ENCODE measurements at places on chromosomes 6 and 20.

- no peak for DNase-seq
Observed at GRCh38 chr6:126054258-126054702, 67.9 kb downstream of the TRMT11 start.

- DNase-seq: no peak
Observed at GRCh38 chr20:2000285-2000684, 6.4 kb upstream of the PDYN start.

- no peak for DNase-seq
Observed at GRCh38 chr20:19018881-19019280, 193.6 kb upstream of the SLC24A3 start.

- DNase-seq: no peak
Observed at GRCh38 chr6:33164176-33164575, 28.1 kb downstream of the COL11A2 start.

DNA sequence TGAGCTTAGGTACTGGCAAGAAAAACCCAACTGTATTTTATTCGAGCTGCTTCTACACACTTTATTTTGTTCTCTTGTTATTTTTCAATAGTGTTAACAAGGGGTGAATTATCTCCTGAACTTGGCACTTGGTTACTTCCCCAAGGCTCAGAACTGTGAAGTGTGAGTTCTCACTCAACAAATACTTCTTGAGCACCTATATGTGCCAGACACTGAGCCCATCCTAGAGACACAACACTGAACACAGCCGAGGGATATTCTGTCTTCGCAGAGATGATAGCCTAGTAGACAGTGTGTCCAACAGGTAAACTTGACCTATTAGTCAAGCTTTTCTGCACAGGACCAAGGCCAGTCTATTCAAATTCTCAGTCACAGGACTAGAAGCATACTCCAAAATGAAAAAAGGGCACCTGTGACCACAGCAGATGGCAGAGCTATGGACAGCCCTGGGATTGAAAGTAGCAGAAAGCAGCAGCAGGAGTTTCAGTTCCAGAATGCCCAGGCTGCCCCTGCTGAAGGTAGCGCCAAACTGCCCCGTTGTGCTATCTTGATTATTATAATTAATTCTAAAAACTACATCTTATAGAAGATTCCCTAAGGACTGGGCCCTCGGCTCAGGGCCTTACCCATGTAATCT lies 77.8 kb upstream of the TAB2 start:
- DNase-seq: no peak

DNA sequence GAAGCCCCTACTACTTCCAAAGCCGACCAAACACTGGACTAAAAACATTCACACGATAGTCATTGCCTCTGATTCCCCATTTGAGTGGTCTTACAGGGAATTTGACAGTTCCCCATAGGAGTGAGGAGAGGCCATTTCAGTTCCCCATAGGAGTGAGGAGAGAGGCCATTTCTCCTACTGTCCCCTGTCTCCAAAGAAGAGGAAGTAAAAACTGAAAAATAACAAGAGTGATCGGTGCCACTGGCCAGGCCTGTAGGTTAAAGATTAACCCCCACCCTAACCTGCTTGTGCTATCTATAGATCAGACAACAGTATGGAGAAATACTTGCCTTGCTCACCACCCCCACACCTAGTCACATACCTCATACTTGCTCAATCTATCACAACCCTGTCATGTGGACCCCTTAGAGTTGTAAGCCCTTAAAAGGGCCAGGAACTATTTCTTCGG lies 204.0 kb upstream of the MOCS1 start:
- DNase-seq: no peak

DNA sequence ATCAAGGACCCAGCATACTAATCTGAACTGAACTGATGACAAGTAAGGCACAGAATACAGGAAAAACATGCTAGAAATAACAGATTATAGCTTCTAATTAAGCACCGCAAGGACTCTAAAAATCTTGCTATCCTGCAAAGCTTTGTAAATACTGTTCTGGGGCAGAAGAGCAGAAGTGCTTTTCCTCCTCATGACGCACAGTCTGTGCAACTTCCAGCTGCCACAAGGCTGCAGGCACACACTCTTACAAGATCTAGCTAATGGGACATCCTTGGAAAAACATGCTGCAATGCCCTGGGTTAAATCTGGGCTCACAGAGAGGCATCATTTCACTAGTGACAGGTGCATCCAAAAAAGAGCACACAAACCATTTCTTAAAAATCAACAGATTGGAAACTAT lies 188.6 kb downstream of the GJA10 start:
- no peak for DNase-seq

GRCh38 chr20:40925829-40926510 lies 102.7 kb upstream of the TOP1 start:
- DNase-seq: no peak

GRCh38 chr6:164108092-164108491 lies 693.6 kb downstream of the QKI start:
- no peak for DNase-seq

GRCh38 chr20:7571101-7571500 lies 369.2 kb downstream of the HAO1 start:
- no peak for DNase-seq

GRCh38 chr6:48764286-48765044 lies 653.5 kb upstream of the PTCHD4 start:
- DNase-seq: no peak
